ENCODE measurements at places on chromosomes 3 and 15.
A peak's percentile ranks its signal among the peaks of the same experiment; 100 is the strongest.

GRCh38 chr3:189355481-189356201 lies 183.9 kb downstream of the TPRG1 start:
- peak; percentile 70 for DNase-seq

- DNase-seq, result no peak
These were observed 112.3 kb downstream of the PTPRG start for GRCh38 chr3:61673651-61674050.

DNA sequence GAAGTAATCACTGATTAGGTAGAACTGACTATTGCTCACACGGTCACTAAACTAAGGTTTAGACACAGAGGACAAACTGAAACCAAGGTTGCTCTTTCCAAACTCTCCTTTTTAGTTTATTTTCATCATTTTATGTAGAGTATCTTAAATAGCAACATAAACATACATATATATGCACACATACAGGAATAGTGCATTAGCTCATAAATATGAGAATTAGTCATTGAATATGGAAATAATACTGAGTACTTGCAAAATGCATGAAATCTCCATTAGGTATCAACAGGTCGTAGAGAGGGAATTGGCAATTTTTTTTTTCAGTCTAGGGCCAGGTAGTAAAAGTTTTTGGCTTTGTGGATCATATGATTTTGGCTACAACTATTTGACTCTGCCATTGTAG lies 557.1 kb downstream of the NLGN1 start:
- no peak for DNase-seq

DNA sequence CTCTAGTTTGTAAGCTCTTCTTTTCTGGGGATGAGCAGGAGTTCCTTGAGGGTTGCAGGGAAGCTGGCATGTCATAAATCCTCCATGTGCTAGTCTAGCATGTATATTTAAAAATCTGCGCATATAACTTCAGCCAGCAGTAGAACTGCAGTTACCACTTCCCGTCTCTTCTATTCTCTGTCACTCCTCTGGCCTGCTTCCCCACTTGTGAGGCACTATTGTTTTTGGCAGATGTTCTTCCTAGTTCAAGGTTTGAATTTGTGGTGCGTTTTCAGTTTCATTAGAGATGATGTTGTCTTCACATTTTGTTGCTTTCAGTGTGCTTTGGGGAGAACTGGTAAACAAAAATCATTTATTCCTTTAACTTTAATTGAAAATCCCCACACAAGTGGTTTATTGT lies 169.1 kb upstream of the ZPLD1 start:
- no peak for DNase-seq

GRCh38 chr15:84649706-84650105 lies 4.4 kb downstream of the WDR73 start:
- DNase-seq, result no peak

DNA sequence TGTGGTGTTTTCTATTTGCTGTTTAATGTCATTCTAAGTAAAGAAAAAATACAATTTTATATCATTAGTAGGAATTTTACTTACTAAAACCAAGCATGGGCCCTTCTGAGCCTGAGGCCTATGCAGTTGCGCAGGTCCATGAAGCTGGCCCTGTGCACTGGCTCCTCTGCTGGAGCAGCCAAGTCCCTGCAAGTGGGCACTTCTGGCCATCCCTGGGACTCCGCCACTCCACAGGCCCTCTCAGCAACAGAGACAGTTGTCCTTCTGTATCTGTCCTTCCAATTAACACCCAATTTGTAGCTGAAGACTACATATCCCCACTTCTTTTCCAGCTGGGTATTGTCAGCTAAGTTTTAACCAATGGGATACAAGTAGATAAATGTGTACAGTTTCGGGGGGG lies 49.9 kb upstream of the RYK start:
- no peak for DNase-seq

- DNase-seq, result no peak
These were observed 187.8 kb downstream of the NSMCE3 start for GRCh38 chr15:29081781-29082180.

DNA sequence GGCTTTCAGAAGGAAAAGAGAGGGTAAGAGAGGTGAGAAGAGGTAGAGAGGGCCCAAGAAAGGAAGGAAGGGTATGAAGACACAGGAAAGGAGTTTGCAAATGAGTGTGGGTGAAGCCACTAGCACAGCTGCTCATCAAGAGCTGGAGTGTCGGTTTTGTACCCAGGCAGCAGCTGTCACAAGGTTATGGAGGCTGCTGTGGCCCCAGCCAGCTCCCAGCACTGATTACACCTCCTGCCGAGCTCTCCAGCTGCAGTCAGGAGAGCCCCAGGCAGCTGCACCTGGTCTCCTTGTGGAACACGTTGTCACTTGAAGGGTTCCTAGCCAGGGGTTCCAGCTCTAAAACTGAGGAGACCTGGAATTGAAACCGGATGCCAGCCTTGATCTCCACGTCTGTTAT lies 60.4 kb upstream of the CHD2 start:
- DNase-seq, result no peak

DNA sequence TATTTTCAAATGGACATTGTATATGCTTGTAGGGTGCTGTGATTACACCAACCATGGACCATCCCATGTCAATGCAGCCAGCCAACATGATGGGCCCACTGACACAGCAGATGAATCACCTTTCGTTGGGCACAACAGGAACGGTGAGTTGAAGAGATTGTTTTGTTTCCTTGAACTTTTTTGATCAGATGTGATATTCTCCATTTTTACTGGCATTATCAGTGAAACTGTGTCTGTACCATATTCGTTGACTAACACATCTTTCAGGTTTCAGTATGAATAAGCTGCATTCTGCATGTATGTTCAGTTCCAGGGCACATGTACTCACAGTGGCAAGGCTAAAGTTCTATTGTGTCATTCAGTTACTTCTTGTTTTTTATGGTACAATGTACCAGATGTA lies 655.2 kb downstream of the RBMS3 start:
- DNase-seq, result no peak

DNA sequence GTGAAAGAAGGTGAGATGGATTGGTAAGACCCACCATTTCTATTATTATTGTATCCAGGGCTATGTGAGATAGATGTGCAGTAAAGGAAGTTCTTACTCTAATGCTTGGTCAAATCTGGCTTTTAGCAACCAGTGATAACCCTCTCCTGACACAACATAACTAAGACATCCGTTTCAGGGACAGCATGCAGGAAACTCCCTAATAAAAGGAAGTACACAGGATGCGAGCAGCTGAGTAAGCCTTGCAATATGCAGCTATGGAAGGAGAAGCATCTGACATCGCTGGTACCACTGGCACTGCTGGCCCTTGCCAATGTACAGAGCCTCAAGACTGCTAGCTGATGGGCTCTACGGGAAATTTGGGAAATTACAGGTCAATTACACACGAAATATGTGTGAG lies 662.3 kb downstream of the NR2F2 start:
- no peak for DNase-seq

DNA sequence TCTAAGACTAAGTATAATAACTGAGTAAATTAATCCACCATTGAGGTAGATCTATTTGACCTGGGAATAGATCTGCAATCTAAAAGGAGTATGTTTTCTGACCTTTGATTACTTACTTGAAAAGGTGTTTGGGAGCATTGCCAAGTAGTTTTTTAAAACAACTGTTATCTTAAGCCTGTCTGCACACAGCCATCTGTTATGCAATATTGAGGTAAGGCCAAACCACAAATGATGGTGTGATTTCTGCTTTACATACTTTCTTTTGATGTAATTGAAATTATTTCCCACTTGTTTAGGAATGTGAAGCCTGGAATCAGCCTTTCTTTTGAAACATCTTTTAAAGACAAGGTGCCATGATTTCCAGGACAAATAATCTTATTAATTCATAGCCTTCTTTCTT lies 274.0 kb downstream of the BBX start:
- DNase-seq, result peak; percentile 72

DNA sequence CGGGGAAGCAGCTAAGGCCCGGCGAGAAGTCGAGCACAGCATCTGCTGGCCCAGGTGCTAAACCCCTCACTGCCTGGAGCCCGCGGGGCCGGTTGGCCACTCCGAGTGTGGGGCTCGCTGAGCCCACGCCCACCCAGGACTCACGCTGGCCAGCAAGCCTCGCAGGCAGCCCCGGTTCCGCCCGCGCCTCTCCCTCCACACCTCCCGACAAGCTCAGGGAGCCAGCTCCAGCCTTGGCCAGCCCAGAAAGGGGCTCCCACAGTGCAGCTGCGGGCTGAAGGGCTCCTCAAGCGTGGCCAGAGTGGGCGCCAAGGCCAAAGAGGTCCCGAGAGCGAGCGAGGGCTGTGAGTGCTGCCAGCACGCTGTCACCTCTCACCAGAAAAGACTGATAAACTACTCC lies 8.9 kb upstream of the GABRB3 start:
- DNase-seq, result no peak

GRCh38 chr3:147397875-147398812 lies 8.2 kb downstream of the ZIC4 start:
- no peak for DNase-seq

Measured in fibroblast of skin of abdomen (primary cell).